ENCODE measurements at places on chromosomes 12 and 14.
A peak's percentile ranks its signal among the peaks of the same experiment; 100 is the strongest.

DNA sequence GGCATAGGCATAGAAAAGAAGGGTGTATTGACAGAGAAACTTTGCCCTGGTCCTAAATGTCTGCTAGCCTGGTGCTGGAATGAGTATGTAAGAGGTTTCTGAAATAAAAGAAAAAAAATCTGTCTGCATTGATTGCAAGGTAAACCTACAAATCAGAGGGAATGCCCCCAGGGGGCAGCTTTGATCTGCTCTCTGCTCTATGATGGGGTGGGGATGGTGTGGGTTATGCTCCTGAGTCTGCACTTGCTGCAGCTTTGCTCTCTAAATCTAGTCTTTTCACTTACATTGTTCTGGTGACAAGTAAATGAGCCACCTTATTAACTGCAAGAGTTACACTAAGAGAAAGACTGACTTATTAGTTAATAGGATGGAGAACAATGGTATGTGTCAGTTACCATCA lies 468.4 kb upstream of the STXBP6 start:
- no peak for DNase-seq

DNA sequence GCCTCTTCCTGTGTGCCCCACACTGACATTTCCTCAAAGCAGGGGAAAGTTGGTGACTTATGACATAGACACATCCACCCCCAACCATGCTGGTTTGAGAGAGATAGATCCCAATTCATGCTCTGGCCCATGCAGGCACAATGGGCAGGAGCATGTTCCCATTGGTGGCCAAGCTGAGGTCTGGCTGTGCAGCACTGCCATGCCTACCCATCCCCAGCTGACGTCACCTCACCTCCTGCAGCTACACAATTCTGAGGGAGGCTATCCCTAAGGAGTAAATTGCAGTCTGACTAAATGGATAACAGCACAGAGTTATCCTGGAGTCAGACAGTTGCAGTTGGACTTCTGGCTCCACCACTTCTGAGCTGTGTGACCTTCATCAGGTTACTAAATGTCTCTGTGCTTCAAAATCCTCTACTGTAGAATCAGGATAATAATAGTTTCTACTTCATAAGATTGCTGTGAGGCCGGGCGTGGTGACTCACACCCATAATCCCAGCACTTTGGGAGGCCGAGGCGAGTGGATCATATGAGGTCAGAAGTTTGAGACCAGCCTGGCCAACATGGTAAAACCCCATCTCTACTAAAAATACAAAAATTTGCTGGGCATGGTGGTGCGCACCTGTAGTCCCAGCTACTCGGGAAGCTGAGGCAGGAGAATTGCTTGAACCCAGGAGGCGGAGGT lies 323.9 kb downstream of the BCL11B start:
- no peak for DNase-seq

DNA sequence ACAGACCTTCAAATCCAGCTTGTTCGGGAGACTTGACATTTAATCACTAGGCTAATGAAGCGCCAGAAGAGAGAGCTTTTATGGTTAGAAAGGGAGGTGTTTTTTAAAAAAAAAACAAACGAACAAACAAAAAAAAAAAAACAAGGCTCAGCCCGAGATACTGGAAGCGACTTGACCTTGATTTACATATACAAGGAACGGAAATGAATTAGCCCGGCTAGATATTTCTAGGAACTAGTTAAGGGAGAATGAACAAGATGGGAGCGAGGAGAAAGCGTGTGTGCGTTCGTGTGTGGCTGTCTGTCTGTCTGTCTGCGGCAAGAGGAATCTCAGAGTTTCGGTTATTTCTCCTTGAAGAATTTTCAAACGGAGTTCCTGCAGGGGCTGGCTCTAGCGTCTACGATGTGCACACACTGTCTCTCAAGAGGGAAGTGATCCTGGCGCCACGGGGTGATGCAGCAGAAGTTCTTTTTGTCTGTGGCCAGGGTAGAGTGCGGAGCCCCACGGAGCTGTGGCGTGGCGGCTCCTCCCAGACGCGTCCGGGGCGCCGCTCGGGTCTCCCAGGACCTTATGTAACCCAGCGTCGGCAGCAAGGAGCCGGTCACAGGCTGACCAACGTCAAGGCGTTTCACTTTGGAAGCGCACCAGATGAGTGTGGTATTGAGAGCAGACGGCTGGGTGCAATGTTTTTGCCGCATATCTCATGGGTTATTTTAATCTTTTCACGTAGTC lies 18.8 kb downstream of the SOCS2 start:
- DNase-seq = peak; percentile 40

DNA sequence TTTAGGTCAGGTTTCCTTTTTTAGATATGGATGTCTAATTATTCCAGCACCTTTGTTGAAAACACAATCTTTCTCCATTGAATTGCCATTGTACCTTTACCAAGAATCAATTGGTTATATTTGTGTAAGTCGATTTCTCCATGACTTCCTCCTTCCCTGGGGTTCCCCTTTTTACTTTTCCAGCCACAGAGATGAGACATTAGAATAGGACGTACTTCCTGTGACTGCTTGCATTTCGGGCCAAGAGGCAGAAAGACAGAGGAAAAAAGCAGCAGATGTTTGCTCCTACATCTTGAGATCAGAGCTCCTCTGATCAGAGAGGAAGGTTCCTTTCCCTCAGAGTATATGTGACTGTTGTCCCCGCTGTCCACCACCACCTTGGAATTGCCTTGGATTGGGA lies 453.7 kb upstream of the RGS6 start:
- DNase-seq = peak; percentile 37

DNA sequence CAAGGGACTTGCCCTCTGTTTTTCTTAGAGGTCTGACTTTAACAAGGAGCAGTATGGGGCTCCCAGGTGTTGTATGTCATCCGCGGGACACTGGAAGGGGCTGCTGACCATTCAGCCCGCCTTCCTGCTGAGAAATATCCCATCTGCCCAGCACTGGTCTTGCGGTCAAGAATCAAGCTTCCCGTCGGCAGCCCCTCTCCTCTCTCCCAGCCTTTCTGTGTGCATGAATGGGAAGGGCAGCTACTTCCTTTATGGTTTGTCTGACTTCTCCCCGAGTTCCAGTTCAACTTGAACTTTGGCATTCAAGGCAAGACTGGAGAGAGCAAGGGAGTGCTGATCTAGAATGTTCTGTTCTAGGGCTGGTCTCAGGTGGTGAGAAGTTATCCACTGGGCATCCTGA lies 51.5 kb downstream of the PSMA6 start:
- no peak for DNase-seq
